Fibroblast of mammary gland (primary cell): ENCODE measurements at places on chromosomes 6 and 20.
A peak's percentile ranks its signal among the peaks of the same experiment; 100 is the strongest.

GRCh38 chr6:6583836-6584235, 4.7 kb upstream of the LY86 start:
- DNase-seq, result no peak

GRCh38 chr6:34047913-34048867, 97.7 kb downstream of the GRM4 start:
- no peak for DNase-seq

DNA sequence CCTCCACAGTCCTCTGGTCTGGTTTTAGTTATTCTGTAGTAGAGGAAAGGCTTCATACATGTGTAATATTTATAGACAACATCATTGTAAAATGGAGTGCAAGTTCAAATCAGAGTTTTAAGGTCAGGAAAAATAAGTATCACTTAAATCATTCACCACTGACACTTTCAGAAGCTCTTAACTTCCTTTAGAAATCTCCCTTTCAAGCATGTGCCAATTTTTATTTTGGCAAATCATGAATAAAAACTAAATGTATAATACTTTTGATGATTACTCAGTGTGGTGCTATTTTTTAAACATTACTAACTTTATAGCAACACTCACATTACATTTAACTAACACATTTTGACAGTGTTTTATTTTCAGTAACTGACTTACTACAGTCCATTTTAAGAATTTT, 112.2 kb downstream of the OGFRL1 start:
- DNase-seq, result no peak

DNA sequence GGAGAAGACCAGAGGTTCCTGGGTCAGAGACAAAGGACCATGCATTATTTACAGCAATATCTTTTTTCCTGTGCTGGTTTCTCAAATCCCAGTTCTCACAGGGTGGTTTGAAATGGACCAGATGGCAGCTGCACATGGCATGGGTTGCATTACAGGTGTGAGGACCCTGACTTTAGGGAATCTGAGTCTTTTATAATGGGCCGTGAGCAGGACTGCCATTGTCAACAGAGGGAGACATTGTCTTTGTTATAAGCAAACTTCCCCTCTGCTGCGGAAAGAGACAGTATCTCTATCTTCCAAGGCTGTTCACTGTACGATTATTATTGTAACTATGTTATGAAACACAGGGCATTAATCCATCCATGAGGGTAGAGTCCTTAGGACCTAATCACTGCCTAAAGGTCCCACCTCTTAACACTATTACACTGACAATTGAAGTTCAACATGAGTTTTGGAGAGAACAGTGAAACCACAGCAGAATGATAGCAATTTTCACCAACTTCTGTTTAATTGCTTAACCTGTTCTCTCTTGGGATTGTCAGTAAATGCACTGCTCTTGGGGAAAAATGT, 156.1 kb upstream of the AGPAT4 start:
- DNase-seq, result peak; percentile 45

GRCh38 chr20:2680046-2680445, 12.5 kb upstream of the EBF4 start:
- no peak for DNase-seq

- DNase-seq, result no peak
These were observed 115.2 kb upstream of the RUNX2 start for GRCh38 chr6:45212976-45213375.

DNA sequence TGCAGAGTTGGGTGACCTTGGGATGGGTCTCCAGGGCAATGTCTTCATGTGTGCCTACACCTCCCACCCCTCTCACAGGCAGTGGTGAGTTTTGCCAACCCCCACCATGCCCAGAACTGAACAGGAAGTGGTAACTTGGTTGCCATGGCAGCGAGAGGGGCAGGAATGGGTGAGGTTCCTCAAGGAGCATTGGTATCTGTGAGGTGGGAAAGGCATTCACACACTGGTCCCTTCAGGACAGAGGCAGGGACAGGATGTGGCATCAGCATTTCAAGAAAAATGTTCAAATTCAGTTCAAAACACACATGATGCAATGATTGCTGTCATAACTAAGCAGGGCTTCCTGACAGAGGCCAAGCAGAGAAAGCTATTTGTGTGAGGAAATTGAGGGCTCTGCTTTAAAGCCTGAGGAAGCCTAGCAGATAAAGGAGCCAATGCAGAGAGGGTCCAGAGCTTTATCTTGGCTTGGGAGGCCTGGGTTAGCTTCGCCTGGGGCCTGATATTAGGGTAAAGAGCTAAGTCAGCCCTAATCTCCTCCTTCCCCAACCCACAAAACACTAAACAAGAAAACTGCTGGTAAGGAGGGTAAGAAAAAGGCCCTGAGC, 551 bp downstream of the TREML2 start:
- peak; percentile 16 for DNase-seq

DNA sequence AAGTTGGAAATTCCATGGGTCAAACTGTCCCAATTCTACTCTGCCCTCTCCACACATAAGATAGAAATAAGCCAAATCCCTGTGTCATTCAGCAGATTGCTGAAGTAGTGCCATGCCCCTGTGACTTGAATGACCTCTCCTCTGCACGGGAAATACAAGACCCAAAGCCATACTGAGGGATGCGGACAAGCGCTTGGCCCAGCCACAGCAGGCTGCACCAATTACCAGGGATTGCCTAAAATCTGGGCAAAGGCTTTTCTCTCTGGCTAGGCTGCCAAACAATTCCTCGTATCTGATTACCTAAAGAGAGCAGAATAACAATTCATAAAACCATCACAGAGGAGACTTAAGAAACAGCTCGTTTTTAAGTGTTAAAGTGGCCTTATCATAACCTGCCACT, 421.8 kb upstream of the JARID2 start:
- DNase-seq, result no peak

- DNase-seq, result no peak
These were observed at the start of gene BMP5 for GRCh38 chr6:55875400-55875799. Gene BMP5, minus strand, starts transcription at chr6:55875590. Its CDS starts 725 bp downstream, at chr6:55874865.

GRCh38 chr6:1965596-1966224, 279.7 kb downstream of the GMDS start:
- DNase-seq, result no peak

DNA sequence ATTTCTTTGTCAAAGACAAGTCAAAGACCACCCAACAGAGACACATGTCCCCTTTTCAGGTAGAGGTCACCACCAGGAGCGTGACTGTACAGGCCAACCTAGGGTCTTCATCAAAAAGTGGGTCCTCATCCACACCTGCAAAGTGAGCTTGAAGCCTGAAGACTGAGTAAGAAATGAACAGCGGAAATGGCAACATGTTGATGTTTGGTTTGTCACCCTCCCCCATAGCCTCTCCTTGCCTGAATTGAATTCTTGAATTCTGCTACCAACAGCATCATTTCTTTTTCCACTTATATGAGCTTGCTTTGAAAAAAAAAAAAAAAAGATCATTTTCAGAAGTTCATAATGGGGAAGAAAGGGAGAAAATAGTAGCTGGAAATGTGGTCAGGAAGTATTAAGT, 104.4 kb downstream of the NFATC2 start:
- DNase-seq, result no peak

GRCh38 chr6:7728855-7729590, 3.1 kb downstream of the BMP6 start:
- DNase-seq, result no peak

DNA sequence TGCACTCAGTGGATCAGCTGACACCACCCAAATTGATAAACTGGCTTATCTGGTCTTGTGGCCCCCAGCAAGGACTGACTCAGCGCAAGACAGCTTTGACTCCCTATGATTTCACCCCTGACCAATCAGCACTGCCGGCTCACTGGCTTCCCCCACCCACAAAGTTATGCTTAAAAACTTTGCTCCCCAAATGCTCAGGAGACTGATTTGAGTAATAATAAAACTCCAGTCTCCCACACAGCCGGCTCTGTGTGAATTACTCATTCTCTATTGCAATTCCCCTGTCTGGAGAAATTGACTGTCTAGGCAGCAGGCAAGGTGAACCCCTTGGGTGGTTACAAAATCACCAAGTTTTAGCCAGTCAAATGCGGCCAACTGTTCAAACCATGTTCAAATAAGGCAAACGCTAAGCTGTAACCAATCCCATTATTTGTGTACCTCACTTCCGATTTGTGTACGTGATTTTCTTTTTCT, 32.5 kb downstream of the SLC22A2 start:
- peak; percentile 59 for DNase-seq

- DNase-seq, result no peak
These were observed 244.9 kb downstream of the ZFAND3 start for GRCh38 chr6:38064431-38064830.
